ENCODE measurements at places on chromosomes 2 and 18.
A peak's percentile ranks its signal among the peaks of the same experiment; 100 is the strongest.

- DNase-seq: no peak
Observed at GRCh38 chr2:106159866-106160785, 34.0 kb downstream of the UXS1 start.

DNA sequence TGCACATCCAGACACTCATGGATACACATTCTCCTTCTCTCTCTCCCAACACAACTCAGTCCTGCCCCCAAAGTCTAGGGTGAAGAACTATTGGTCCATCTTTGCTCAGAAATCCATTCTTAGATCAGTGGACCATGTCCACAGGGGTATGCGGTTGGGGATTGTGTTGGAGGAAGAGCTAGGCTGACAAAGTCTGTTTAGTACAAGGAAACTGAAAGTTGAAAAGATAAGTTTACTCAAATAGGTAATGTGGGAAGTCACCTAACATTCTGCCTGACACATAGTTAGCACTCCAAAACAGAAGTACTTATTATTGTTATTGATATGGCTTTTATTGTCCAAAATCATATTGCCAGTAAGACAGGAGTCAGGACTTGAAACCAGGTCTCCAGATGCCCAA, 55.9 kb downstream of the ALK start:
- no peak for DNase-seq

- peak; percentile 23 for DNase-seq
Observed at GRCh38 chr2:70247364-70248180, 856 bp downstream of the TIA1 start.

DNA sequence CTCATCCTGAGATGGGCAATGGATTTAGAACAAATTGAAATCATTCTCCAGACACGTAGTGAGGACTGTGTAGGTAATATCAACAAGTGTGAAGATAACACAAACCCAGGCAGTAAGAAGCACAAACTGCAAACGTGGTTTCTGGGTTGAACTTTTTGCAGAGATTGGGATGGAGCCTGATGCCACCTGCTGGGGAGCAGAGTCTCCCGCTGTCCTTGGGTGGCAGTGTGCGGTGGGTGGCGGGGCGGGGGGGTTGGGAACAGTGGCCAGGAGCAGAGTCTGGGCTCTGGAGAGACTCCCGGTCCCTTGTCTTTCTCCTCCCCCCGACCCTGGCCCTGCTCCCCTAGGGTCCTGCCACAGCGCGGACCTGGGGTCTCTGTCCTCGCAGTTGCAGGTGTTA, 19.5 kb downstream of the TRAF3IP1 start:
- no peak for DNase-seq

- DNase-seq: no peak
Observed at GRCh38 chr2:100437751-100438150, 20.3 kb upstream of the CHST10 start.

DNA sequence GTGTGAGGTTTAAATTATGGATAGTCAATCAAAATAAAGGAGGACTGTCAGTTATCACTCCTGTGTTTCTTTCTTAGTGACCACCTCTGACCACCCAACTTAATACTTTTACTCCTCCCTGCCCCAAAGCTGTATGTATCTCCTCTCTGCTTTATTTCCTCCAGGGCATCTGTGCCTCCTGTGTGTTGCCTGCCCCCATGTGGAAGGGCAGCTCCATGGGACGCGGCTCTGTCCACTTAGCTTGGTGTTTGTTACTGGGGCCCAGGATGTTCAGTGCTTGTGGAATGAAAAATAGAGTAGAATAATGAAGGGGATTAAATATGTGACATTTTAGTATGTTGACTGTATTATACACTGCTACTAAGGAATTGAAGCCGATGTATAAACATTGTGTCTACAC, 9.8 kb downstream of the ACP1 start:
- no peak for DNase-seq

DNA sequence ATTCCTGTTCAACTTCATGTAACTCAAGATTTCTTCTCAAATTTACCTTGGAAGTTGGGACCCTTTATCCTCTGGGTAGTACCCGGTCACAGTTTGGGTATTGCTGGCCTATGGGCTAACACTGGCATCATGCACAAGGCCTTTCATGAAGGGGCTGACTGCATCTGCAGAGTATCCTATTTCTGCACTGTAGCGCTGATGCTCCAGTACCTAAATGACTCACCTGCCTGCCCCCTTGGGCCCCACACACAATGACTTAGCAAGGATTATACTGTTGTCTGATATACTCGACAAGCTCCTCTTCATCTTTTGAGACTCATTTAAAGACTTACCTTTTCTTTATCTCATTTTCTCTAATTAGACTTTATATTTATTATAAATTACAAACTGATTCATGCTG, 39.9 kb downstream of the DNAH6 start:
- DNase-seq: no peak

DNA sequence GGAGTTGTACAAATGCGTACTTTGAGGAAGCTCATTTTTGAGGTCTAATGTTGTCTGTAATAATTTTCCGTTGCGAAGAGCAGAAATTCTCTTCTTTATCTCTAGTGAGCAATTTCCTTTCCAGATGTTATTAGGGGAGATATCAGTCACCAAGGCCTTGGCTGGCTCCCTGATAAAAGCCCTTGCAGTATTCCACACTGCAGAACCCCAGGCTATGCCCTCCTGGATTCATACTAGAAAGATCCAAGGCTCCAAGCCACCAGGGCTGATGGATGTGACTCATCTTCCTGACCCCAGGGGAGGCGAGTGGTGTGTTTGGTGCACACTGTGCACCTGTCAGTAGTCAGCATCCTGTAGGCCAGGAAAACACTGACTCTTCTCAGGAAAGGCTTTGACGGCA, 34.7 kb downstream of the INO80C start:
- peak; percentile 86 for DNase-seq

Data from LHCN-M2 (cell line).